Central memory CD8-positive, alpha-beta T cell (primary cell): ENCODE measurements at places on chromosomes 12 and 14.

- DNase-seq = no peak
These were observed 488.8 kb downstream of the ETNK1 start for GRCh38 chr12:23113781-23114180.

- no peak for DNase-seq
These were observed 68.9 kb upstream of the STAC3 start for GRCh38 chr12:57319678-57320469.

- DNase-seq = no peak
These were observed 54.3 kb downstream of the HMGA2 start for GRCh38 chr12:65878540-65878939.

- no peak for DNase-seq
These were observed 787 bp downstream of the HECTD4 start for GRCh38 chr12:112381406-112381882.

DNA sequence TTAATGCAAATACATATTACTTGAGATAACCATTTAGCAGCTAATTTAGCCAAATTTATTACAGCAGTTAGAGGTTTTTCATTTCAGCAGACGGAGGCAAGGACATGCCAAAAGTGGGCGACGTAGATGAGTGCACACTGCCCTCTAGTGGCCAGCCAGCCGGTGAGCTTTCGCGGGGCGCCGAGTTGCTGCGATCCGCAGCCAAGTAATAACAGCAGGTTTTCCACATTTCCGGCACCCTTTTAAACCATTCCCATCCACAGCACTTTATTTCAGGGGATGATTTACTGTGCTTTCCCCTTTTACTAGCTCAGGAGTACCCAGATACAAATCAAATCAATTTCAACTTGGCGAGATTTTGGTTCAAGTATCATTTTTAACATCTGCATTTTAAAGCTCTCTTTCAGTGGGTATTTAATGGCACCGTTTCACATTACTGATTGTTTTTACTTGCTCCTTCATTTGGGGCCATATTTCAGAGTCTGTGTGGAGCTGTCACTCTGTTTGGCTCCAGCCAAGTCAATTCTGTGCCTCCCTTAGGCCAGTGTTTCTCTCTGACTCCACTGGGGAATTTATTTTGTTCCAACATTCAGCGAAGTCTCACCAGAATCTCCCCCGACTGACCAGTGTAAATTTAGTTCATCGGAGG lies 158.0 kb downstream of the EGLN3 start:
- DNase-seq = no peak

DNA sequence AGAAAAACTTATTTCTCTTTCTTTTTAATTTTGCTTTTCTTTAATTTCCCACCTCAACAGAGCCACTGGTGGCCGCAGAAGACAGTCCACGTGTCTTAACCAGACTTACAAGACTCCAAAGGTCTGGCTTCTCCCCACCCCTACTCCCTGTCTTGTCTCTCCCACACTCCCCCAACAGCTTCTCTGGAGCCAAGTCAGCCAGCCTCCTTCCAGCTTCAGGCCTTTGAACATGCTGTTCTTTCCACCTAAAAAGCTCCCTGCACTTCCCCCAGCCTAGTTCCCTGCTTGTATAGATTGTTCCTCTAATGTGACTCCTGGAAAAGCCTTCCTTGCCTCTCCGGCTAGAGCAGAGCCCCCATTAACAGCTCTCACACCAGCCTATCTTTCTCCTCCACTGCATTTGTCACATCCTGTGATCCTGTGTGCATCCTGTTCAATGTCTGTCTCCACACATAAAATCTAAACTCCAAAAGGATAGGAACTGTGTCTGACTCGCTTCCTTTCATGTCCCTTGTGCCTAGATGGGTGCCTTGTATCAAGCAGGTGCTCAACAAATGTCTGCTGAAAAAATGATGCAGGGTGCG lies 7.8 kb upstream of the DYNLL1 start:
- no peak for DNase-seq

GRCh38 chr12:95440401-95440800 lies 33.6 kb upstream of the METAP2 start:
- DNase-seq = no peak

GRCh38 chr14:32307881-32308582 lies 21.1 kb upstream of the AKAP6 start:
- DNase-seq = no peak

DNA sequence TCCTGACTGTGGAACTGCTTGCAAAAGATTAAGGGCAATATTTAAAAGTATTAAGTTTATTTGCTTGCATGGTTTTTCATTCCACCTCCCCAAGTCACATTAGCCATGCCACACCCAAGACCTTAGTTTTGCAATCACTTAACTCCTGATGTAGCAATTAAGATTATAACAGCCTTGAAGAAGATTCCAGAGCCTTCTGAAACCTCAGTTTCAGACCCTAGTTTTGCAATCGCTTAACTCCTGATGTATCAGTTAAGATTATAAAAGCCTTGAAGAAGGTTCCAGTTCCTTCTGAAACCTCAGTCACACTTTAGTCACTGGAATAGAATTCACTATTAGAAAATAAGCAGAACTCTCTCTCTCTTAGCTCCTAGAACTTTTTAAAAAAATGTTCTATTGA lies 42.7 kb upstream of the DCN start:
- no peak for DNase-seq

GRCh38 chr14:87397499-87397898 lies 595.5 kb downstream of the GALC start:
- no peak for DNase-seq

DNA sequence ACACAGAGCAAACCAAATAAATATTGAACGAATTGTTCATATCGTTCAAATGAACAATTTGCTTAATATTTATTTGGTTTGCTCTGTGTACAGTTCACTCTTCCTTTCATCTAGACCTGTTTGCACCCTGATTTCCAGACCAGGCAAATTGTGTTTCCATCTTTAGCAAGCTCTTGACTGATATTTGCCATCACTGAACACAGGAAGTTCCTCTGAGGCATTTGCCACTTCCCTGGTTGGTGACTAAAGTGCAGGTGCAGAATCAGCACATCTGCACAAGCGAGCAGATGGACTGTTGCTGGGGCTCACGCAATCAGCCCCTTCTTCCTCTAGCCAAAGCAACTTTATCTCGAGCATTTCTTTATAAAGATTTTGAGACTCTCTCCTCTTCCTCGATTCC lies 112.9 kb downstream of the DAAM1 start:
- no peak for DNase-seq

- no peak for DNase-seq
These were observed 107.6 kb downstream of the GAS2L3 start for GRCh38 chr12:100681074-100681473.

- no peak for DNase-seq
These were observed 189.4 kb downstream of the NUAK1 start for GRCh38 chr12:105949391-105949790.

DNA sequence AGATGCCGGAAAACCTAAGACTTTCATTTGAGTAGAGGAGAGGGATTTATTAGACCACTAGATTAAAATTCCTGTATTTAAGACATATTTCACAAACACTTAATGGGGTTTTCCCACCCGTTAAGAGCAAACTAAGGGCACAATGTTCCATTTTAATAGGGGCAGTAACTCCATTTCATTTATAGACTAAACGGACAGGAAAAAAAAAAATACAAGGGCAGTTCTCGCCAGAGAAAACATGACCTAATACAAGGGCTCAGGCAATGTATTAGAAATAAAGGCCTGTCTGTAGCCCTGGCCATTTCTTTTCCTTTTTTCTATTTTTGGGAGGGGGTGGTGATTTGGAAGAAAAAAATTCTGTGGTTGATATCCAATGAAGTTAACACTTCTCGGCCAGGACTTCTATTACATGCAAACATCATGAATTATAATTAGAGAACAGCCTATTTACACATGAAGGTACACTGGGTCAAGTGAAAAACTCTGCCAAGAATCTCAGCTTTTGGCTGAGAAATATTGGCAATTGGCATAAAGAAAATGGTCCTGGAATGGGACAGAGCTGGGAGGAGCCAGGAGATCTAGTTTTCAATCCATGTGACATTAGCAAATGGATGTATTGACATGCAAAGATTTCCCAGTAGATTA lies 641.1 kb upstream of the TBX3 start:
- no peak for DNase-seq

DNA sequence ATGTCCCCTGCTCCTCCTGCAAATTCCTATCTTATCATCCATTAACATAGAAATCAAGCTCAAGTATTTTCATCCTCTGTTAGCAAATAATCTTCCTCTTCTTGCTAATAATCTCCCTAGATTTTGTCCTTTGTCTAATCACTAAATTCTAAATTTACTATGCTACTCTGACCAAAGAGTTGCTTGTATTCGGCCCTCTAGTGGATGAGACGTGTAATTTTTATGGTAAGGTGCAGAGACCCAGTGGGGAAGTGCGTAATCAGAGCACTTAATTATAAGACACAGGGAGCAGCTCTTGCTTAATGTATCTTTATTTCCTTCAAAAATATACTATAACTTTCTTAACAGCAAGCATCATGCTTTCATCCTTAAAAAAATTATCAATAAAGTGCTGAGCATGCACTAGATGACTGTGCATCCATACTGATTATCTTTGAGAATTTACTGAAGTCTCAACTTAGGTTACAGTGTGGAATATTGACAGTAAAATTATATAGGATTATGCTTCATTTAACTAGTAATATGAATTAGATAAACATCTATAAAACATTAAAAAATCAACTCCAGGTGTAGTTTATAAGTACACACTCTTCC lies 212.6 kb downstream of the SLC16A7 start:
- DNase-seq = no peak

DNA sequence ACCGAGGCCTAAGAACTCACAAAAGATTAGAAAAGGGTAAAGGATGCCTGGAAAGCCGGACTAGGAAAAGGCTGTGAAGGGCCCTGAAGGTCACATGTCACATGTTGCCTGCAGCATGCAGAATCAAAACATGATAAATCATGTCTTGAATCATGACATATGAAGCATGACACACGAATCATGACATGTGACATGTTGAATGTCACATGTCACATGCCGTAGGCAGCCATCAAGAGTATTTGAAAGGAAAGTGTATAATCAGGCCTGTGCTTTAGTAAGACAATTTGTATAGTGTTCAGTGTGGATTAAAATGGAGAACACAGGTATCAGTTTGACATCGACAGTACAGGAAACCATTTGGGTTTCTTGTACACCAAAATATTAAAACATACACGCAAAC lies 30.8 kb downstream of the IFNG-AS1 start:
- no peak for DNase-seq

- DNase-seq = no peak
These were observed 70.3 kb upstream of the RFLNA start for GRCh38 chr12:124224535-124225110.

DNA sequence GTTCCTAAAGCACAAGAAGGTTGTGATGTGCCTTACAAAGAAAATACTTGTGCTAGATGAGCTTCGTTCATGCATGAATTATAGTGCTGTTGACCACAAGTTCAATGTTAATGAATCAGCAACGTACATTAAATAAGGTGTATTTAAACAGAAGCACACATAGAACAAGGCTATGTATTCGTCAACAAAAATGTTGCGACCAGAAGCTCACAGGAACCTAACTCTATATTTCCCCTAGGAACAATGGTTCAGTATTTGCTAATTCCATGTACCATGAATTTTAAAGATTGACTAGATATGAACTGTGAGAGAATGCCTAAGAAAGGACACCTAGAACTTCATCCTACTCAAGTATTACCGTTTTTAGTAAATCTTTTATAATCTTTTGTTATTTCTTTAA lies 149.6 kb downstream of the ITPR2 start:
- no peak for DNase-seq

- DNase-seq = no peak
These were observed 47.2 kb downstream of the CCDC91 start for GRCh38 chr12:28237423-28237822.

GRCh38 chr14:98136012-98136789 lies 1135.8 kb downstream of the BCL11B start:
- DNase-seq = no peak

DNA sequence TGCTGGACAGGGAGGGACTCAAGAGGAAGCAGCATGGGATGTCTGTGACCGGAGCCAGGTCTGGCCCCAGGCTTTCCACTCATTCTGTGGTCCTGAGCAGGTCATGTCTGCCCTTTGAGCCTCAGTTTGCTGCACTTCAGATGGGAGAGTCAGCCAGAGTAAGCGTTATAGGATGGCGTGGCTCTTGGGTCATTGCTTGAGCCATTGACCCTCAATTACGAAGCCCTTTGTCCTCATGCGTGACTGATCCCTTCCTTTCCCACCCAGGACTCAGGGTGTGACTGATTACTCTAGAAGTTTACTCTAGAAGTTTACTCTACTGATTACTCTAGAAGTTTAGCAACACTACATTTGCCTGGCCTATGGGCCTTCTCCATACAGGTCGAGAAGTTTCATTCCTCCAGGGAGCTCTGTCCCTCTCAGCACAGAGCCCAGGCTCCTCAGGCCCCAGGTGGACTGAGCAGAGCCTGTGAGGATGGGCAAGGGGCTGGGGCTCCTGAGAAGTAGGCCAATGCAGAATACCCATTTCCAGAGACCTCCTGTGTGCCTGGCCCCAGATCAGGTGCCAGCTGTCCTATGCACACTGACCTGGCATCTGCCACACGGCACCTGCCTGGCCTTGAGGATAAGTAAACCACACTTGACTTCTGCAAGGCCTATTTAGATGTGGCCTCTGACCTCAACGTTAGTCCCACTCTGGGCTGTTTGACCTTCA lies 7.6 kb upstream of the IFI27 start:
- no peak for DNase-seq

DNA sequence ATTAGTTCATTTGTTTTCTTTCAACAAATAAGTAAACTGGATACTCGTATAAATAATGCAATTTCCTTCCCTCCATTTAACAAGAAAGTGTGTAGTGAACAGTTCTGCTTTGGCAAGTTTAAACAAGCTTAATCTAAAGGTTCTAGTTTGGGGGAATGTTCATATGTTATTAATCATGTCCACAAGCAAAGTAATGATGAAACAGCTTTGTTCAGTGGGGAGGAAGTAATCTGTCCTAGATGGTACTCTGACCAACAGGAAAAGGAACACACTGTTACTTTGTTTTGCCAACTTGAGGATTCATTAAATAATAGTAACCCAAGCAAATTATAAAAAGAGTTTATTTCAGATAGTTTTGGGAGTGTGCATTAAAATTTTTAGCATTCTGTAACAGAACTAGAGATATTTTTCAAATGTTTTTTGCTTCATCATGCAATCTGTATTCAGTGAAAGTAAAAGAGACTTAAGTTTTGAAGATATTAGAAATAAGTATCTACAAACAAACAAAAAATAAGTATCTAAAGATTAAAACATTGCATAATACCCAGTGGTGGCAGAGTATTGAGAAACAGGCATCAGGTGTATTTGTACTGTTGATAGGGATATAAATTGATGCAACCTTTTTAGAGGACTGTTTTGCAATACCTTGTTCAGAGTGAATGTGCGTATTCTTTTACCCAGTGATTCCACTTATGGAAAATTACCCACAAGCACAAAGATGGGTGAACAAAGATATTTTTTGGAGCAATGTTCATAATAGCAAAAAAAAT lies 61.1 kb downstream of the RAB35 start:
- no peak for DNase-seq

GRCh38 chr12:110501399-110501751 lies 536 bp downstream of the VPS29 start:
- DNase-seq = no peak

DNA sequence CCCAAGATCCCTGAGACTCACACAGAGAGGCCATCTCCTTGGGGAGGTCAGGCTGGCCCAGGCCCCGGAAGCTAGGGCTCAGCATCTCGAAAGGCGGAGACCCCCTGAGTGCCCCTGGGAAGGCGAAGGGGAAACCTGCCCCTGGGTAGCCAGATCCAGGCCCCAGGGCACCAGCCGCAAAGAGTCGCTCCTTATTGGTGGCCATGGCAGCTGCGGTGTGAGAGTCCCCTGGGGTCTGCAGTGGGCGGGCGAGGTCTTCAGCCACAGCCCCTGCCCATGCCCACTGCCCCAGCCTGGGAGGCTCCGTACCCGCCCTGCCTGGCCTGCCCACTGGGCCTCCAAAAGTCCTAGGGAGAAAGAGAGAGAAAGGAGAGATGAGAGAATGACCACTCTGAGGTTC lies 4.7 kb downstream of the RARG start:
- DNase-seq = no peak
